IPS DF 19.7 (cell line): ENCODE measurements at places on chromosomes 11 and 22.

- DNase-seq: no peak
Measured at GRCh38 chr11:120124355-120124754, 13.6 kb downstream of the TRIM29 start.

GRCh38 chr22:41909310-41910049, 5.4 kb downstream of the SHISA8 start:
- no peak for DNase-seq

- DNase-seq: peak; percentile 67
Measured at GRCh38 chr11:26522912-26523610, 49.0 kb downstream of the MUC15 start.

- no peak for DNase-seq
Measured at GRCh38 chr11:1195682-1196515, 27.0 kb upstream of the MUC5B start.

- no peak for DNase-seq
Measured at GRCh38 chr11:63032457-63032856, 16.8 kb upstream of the SLC22A8 start.

DNA sequence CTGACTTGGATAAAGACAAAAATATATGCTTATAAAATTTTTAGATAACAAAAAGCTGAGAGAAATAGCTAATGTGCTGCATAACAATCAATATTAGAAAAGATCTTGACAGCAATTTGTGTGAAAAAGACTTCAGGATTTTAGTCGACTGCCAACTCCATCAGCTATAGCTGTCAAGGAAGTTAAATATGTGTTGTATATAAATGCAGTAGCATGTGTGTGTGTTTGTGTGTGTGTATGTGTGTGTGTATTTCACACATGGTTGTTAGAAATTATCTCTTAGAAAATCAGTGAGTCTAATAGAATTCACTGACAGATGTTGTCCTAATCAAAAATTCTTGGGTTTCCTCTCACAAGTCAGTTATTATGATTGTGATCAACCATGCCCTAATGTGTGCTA, 171.2 kb downstream of the CASP12 start:
- DNase-seq: no peak

- DNase-seq: peak; percentile 42
Measured at GRCh38 chr11:9535189-9535781, 38.2 kb upstream of the WEE1 start.

GRCh38 chr11:67281552-67282150, 7.5 kb upstream of the ANKRD13D start:
- DNase-seq: no peak

DNA sequence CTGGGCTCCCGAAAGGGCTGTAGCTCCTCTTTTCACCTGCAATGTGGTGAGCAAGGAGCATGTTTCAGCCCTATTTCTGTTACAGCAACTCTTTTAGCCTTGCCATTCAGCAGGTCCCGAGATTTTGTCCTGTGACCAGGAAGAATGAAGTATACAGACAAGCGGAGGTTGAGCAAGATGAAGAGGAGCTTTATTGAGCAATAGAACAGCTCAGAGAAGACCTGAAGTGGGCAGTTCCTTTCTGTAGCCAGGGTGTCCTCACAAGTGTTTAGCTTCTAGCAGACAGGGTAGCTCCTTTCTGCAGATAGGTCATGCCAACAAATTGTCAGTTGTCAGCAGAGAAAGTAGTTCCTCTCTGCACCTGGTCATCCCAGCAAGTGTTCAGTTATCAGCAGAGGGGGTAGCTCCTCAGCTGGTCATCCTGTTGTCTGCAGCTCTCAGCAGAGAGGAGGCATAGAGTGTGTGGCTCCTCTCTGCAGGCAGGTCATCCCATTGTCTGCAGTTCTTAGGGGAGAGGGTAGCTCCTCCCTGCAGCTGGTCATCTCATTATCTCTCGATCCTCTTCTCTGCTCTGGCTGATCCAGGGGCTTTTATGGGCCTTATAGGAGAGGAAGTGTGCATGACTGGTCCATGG, 5.4 kb upstream of the OR56A4 start:
- DNase-seq: no peak

GRCh38 chr11:37748641-37749040, 1150.6 kb upstream of the RAG2 start:
- DNase-seq: no peak

DNA sequence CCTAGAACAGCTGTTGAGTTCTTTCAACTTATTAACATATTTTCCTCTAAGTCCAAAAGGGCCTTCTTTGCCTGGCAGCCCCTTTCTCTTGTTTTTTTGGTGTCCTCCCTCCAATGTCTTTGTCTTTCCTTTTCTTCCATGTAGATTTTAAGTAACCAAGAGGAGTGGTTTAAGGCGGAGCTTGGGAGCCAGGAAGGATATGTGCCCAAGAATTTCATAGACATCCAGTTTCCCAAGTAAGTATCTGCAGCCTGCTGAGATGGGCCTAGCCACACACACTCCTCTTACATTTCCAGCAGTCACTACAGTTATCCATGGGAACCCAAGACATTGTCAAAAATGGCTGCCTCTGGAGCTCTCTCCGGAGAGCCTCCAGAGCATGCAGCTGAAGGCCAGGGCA, 4.5 kb upstream of the TMA7B start:
- no peak for DNase-seq

DNA sequence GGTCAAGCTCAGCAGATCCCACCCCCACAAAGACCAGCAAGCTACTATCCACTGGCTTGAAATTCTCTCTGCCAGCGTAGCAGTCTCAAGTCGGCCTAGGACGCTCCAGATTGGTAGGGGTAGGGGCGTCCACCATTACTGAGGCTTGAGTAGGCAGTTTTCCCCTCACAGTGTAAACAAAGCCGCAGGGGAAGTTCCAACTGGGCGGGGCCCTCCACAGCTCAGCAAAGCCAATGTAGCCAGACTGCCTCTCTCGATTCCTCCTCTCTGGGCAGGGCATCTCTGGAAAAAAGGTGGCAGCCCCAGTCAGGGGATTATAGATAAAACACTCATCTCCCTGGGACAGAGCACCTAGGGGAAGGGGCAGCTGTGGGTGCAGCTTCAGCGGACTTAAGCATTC, 1064.9 kb upstream of the TENM4 start:
- no peak for DNase-seq

DNA sequence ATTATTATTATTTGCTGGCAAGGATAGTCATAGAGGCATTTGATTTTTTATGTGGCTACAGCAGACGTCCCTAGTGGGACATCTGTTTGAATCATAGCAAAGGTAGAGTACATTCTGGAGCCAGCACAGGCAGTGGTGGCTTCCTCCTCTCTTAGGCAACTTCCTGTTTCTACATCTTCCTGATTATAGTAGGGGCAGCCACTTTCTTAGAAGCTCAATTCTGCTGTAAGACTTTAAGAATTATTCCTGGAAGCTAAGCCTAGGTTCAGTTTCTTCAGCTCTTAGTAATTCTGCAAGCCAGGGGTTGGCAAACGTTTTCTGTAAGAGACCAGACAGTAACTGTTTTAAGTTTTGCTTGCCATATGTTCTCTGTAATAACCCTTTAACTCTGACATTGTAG, 129.3 kb upstream of the TENM4 start:
- no peak for DNase-seq

- DNase-seq: no peak
Measured at GRCh38 chr11:2463766-2464277, 19.0 kb downstream of the KCNQ1 start.

DNA sequence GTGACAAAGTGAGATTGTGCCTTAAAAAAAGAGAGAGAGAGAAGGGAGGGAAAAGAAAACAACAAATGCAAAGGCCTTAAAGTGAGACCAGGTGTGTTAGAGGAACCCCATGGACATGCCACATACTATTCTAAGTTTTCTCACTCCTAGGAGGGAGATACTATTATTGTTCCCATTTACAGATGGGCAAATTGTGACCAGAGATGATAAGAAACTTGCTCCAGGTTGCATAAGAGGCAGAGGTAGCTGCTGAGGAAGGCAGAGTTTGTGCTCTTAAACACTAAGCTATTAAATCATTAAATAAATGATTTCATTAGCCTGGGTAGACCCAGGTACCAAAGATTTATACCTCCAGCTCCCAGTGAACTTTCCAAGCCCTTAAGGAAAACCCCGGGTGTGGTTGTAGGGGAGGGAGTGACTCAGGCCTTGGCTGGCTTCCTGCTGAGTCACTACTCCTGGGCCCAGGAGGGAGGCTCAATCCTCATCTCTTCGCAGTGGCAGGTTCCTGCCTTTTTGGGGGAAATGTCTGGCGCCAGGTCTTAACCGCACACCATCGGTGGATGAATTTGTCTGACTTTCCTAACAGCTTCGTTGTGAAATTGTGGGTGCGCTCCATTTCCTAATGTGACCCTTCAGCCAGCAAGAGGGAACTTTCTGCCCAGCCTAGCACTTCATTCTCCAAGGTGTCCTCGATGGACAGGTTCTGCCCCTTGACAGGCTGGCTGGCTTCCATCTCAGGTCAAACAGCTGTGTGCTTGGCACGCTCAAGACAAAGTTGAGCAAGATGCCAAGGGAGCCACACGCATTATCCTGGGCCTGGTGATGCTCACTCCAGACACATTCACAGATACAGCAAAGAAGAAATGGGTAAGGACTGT, 33.4 kb upstream of the PTPRJ start:
- no peak for DNase-seq

- DNase-seq: no peak
Measured at GRCh38 chr11:16863389-16863788, 124.9 kb downstream of the C11orf58 start.

DNA sequence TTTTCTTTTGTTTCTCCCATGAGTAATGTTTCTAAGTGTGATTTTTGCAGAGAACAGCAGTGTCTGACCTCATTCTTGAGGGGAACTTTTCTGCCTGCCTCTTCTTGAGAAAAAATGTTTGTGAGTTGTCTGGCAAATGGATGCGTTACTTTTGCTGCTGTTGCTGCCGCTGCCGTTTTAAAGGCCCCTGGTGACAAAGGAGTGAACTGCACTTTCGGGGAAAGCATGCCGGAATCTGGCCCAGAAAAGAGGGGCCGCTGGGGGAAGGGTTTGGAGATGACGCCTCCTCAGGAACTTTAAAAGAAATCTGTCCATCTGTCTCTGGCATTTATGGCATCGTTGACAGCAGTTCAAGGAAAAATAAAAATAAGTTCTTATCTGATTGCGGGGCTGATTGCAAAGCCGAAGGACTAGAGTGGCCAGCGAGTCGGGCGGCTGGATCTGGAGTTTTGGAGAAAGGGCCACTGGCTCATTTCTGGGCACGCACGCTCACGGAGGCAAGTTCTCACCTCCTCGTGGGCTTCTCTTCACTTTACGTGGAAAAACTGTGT, 16.5 kb downstream of the ZBTB16 start:
- no peak for DNase-seq

- DNase-seq: no peak
Measured at GRCh38 chr11:9210922-9211320, 54.2 kb downstream of the DENND5A start.

DNA sequence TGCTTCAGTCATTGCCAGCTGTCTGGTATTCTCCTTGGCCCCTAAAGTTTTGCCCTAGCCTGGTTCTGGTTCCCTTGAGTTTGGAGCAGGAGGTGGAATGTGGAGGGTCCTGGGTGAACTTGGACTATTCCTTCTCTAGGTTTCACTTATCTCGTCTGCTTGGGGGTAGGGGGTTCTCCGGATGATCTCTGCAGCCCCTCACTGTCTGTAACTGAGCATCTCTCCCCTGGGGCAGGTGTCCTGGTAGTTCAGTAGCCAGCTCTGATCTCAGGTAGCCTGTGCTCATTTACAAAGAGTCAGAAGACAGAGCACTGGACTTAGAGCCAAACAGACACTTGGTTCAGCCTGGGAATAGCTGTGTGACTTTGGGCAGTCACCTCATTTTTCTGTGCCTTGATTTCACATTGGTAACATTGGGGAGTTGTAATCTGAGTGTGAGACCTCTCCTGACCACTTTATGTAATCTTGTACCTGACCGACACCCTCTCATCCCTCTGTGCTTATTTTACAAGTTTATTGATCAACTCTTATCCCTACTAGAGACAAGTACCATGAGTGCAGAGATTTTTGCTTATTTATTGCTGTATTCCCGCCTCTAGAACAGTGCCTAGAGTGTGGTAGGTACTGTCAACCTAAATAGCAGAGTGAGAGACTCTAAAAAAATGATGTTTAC, 804 bp downstream of the CCDC134 start:
- DNase-seq: no peak

- DNase-seq: no peak
Measured at GRCh38 chr22:50551160-50551752, 5.6 kb downstream of the KLHDC7B start.

DNA sequence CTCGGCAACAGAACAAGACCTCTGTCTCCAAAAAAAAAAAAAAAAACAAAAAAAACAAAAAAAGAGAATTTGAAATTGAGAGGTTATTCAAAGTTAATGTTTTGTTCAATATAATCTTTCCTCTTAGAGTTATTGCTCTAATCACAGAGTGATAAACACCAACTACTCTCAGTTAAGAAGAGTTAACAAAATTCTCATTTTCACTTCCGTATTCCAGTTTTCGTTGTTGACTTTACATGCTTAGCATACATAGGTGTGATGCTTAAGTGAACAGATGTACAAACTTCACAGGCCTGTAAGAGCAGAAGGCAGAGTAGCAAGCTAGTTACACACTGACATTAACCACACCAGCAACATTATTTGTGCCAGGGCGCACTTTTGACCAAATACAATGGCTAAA, 12.3 kb downstream of the EIF4ENIF1 start:
- no peak for DNase-seq

- no peak for DNase-seq
Measured at GRCh38 chr11:63595296-63595695, 18.9 kb downstream of the PLAAT3 start.

GRCh38 chr22:33328789-33329296, 270.7 kb upstream of the SYN3 start:
- no peak for DNase-seq

- DNase-seq: no peak
Measured at GRCh38 chr11:50174189-50174588, 141.5 kb downstream of the OR4C45 start.

- no peak for DNase-seq
Measured at GRCh38 chr11:26062660-26063059, 269.3 kb upstream of the ANO3 start.

DNA sequence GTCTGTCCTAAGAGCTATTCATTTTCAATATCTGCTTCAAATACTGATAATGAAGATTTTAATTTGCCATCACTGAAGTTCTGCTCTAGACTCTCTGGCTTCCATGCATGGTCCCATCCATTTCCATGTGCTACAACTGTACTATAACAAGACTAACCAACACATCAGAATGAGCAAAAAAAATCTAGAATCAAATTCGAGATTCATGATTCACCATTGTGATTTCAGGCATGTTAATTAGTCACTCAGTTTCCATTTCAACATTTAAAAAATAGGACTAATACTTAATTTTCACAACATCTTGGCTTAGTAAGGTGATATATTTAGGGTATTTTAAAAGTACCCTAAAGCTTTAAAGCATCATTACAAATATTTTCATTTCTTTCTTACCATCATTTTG, 22.8 kb downstream of the PICALM start:
- DNase-seq: no peak

DNA sequence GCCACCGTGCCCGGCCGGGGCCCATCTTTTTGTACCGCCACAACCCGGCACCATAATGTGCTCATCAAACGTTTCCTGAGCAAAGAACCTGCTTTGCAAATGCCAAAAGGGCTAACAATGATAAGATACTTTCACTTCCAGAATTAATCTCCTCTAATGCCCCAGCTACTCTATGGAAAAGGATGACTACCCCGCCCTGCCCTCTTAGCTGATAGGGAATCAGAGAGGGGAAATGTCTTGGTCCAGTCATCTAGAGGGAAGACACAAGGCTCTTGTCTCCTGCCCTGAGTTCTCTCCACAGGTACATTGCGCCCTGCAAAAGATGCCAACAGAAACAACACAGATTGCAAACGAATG, 586 bp downstream of the TTLL1 start:
- no peak for DNase-seq
